HFF-Myc (cell line): ENCODE measurements at places on chromosomes 2 and 18.

DNA sequence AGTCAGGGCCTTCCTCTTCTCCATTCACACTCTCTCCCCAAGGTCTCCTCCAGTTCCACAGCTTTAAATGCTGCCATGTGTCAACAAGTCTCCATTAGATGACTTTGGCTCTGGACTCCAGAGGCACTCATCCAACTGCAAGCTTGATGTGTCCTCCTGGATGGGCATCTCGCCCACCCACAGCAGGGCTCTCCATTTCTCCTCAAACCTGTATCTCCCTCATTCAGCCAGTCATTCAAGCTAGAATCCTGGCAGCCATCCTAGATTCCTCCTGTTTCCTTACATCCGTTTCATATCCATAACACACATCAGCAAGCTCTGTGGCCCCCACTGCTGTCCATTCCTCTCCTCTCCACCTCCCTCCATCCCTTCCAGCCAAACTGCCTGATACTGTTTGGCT, 88.4 kb upstream of the AFF3 start:
- DNase-seq = no peak

DNA sequence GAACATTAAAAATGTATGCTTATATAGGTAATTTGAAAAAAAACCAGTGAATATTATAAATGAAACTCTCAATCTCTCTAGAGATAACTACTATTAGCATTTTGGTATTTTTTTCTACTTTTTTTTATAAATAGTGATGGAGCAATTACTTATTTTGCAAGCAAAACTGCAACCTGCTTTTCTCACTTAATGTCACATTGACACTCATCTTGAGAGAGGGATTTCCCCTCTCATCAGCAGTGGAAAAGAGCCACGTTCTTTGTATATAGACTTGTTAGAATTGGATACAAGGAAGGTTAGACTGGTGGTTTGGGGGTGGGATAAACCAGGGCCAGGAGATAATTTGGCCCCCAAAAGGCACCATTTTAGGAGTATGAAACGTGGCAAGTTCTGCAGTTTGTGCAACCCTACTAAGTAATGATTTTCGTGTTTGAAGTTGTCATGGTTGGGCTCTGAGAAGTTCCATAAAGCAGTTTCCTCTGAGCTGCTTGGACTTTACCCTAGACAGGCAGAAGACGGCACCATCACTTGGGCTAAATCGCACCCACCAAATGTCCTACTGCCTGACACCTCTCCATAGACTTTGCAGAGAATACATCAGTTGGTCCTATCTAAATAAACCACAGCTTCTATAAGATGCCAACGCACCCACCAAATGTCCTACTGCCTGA, 194.0 kb downstream of the ACTR3 start:
- DNase-seq = no peak

DNA sequence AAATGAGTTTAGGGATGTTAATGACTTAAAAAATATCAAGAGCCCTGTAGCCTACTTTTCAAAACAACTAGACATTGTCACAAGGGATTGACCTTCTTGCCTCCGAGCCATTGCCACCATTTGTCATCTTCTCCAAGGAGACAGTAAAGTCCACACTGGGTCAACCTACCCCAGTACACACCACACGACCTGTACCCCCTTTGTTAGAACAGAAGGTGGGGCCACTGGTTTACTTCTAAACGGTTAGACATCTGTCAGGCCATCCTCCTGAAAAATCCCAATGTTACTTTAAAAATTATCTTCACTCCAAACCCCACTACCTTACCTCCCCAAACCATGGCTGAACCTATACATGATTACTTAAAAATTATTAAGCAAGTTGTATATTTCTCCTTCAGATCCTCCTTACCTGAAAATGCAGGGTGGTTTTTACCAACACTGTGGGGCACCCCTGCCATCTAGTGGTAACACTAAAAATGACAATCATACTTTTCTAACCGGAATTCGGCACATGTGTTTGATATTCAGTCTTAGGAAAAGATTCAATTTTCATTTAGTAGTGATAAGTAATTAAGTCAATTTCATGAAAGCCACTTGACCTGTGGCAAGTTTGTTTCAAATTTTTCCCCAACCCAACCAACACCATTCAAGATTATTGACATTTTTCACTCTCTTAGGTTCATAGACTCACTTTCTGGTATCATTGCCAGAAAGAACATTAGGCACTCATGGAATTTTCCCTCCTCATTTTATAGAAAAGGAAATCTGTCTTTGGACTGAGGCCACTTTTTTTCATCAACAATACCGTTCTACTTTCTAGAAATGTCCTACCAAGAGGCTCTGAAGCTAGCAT, 265.3 kb upstream of the PKDCC start:
- peak; percentile 7 for DNase-seq

DNA sequence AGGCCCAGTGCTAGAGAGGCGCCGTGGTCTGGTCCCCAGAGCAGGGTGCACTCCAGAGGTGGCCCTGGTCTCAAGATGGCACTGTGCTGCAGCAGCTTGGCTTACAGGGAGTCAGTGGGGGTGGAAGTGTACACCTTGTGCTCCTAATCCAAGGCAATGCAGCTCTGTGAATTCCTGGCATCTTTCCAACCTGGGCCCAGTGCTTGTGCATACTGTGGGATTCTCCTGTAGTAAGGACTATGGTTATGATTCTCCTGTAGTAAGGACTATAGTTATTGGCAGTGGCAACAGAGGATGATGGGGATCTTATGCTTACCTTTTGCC, 616.7 kb upstream of the REG3G start:
- no peak for DNase-seq

DNA sequence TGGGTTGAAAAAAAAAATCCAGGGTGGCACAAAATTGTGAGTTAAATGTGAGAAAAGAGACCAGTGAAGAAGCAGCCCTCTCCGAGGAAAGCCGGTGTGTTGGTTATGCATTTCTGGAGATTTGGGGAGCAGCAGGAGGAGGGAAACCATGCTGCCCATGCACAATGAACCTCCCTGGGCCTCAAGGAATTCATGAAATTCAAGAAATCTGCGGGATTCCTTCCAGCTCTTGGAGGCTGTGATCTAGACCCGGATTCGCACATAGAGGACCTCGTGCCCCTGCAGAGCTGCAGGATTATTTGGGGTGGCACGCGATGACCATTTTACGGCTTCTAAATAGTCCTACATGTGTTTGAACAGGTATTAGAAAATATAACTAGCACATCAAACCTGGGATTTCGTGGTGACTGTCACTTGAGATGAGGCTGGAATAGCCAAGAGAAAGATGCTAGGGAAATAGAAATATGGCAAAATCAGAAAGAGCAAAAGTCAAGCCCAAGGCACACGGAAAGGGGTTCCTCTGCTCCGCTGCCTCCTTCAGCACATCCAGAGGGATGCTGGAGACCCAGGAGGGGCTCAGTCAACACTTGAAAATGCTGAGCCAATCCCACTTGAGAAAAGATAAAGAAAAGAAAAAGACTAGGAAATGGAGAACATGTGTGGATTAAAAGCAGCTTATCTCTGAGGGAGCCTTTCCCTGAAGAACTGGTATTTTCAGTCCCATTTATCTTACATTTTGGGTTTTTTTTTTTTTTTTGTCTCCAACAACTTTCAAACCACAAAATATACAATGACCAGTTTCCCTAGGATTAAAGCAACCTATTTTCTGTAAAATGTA, 22.0 kb downstream of the KCTD1 start:
- DNase-seq = no peak

DNA sequence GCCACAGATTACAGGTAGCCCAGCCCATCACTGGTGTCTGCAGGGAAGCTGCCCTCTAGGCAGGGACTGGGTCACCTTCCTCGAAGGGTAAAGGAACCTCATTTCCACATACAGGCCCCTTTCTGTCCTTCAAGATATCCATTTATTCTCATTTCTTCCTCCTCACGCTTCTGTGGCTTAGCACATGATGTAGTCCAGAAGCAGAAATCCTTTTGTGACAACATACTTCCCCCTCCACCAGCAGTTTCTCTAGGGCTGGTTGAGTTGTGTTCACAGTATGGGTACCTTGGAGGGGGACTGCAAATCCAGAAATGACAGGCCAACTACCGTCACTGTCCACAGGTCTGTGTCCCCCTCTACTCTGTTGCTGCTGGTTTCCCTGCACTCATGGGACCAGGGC, 364.9 kb downstream of the ANAPC1 start:
- no peak for DNase-seq

- no peak for DNase-seq
Observed at GRCh38 chr2:217356781-217357180, 496.9 kb upstream of the TNP1 start.

GRCh38 chr2:27250652-27251379, 12.0 kb downstream of the SLC30A3 start:
- DNase-seq = no peak

DNA sequence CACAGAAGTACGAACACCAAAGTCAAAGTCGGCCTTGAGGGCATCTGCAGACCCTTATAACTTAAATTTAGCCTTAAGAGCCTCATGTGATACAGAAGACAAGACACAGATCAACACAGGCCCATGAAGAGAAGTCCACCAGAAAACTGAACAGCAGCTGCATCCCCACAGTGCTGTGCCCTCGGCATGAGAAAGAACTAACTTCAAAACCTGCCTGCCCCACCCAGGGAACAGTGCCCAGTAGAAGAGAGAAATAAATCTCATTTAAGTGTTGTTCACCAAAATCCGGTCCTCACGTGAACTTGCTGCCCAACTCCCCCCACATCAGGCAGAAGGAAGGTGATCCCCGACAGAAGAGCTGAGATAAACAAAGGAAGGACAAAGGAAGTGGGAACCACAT, 73.7 kb downstream of the PXDN start:
- DNase-seq = no peak

DNA sequence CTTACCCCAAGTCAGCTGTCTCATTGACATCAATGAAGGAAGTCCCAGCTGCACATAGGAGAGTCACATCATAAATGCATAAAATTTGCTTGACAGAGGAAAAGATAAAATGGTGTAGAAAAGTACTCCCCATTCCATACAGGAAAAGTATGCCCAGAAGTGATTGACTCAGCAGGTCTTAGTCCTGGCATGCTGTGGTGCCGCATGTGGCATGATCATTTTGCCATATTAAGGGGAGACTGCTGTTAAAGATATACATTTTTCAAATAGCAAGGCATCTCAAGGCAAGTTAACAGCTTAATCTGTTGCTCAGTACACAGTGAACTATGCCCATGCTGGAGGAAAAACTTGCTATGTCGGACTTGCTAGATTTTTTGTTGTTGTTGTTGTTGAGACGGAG, 8.1 kb downstream of the COPS7B start:
- no peak for DNase-seq

DNA sequence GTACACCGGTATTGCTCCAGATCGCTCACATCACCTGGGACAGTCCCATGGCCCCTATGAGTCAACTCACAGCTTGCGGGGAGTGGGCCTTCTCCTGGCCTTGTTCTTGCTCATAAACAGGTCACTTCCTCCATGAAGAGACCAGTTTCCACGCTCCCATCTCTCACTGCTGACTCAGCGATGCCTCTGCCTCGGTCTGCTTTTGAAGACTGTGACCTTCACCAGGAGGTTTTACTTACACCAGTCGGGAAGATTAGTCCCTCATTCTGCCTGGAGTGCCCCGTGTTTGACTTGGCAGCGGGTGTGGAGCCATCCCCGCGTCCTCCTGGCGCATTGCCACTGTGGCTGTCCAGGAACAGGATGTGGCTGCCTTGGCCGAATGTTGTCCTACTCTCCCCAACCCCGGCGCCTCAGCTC, 159.8 kb downstream of the RHBDD1 start:
- no peak for DNase-seq

DNA sequence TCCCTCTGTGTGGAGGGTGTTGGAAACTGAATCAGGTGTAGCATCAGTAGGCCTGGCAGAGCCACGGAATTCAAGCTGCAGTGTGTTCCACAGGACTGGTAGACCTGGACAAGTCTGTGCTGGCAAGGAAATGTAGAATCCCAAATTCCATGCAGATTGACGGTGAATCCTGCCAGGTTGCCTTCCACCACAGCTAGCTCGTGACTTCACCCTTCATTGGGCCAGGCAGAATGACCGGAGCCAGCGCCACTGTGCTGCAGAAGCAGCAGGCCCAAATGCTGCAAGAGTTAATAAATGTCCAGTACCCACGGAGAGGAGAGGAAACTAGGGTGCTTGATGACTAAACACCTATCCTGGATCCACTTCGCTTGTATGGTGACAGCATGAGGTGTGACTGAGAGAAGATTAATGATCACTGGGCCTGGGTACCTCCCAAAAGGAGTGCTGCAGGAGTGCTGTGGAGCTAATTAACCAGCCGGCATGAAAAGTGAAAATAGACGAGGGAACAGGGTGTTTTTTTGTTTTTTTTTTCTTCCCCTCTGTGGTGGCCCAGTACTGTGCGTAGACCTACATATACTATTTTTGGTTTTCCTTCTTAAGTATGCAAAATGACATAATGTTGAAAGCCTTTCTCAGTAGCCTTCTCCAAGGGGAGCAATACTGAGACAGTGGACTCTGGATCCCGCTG, 122.2 kb downstream of the TANC1 start:
- DNase-seq = no peak

DNA sequence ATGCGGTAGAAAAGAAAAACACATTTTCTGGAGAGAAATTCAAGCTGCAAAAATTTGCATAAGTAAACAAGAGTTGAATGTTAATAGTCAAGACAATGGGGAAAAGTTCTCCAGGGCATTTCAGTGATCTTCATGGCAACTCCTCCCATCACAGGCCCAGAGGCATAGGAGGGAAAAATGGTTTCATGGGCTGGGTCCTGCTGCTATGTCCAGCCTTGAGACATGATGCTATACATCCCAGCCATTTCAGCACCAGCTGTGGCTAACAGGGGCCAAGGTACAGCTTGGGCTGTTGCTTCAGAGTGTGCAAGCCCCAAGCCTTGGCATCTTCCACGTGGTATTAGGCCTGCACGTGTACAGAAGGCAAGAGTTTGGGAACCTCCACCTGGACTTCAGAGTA, 118.6 kb upstream of the DLGAP1 start:
- no peak for DNase-seq

DNA sequence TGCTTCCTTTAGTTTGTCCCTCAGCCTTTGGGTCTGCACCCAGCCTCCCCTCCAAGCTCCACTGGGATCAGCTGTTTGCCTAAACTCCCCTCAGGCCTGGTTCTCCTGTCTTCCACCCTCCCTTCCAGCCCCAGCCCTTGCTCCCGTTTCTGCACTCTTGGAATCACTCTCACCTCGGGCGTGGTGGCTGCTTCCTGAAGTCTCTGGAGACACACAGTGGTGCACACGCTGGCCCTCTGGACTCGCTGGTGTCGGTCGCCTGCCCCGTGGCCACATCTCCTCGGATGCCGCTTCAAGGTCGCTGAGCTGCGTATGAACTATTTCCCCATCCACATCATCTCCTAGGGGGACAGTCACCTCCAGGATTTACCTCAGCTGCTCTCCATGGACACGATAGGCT, 46.3 kb downstream of the PSMG2 start:
- no peak for DNase-seq

- DNase-seq = no peak
Observed at GRCh38 chr18:73124175-73124574, 256.4 kb upstream of the NETO1 start.
